RPMI7951 (cell line): ENCODE measurements at places on chromosomes 5 and 9.

DNA sequence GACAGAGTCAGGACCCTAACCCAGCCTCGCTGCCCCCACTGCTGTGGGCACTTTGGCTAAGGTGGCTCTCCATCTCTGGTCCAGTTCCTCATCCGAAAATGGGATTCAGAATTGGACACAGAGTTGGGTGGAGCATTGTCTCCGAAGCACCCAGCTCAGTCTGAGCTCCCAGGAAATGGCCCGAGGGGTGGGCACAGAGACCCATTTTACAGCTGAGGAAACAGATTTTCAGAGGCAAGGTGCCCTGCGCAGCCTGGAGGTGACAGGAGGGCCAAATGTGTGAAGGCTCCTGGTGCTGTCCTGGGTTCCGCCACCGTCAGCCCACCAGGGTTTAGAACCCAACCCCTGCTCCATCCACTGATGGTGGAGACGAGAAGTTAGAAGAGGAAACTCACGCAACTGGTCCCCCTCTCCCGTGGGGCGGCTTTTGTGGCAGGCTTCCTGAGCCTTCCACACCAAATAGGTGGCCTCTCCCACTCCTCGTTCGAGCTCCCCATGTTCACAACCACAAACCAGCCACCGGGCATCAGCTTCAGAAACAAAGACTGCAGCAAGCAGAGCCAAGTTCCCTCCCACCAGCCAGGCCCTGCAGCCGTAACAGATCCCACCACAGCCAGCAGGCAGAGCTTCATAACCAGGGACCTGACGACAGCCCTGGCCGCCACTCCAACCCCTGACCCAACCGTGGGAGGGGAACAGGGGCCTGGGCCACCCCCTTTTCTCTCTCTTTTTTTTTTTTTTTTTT, 90.9 kb upstream of the LMX1B start:
- no peak for DNase-seq

- no peak for DNase-seq
Observed at GRCh38 chr9:15333376-15333881, 26.4 kb upstream of the TTC39B start.

DNA sequence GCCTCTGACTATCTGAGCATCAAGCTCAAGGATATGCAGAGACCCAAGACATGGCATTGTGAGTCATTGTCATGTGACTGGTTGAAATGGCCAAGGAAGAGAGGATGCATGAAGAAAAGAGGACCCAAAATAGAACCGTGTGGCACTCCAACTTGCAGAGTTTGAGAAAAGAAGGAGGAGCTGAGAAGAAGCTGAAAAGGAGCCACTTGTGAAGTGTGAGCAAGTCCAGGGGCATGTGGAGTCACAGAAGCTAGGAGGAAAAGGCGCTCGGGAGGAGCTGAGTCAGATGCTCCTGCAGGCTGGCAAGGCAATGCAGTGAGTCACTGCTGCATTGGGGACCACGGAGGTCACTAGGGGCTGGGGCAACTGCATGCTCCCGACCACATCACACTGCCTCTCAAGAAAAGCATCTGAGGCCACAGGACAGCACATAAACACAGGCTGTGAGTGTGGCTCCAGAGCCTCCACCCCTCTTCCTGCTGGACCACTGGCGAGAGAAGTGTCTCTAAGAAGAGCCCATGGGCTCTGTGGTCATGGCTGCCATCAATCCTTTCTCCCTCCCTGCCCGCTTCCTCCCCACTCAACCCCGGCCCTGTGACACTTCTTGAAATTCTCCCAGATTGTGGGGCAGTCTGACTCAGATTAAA, 197.6 kb downstream of the DRD1 start:
- DNase-seq: peak; percentile 99

DNA sequence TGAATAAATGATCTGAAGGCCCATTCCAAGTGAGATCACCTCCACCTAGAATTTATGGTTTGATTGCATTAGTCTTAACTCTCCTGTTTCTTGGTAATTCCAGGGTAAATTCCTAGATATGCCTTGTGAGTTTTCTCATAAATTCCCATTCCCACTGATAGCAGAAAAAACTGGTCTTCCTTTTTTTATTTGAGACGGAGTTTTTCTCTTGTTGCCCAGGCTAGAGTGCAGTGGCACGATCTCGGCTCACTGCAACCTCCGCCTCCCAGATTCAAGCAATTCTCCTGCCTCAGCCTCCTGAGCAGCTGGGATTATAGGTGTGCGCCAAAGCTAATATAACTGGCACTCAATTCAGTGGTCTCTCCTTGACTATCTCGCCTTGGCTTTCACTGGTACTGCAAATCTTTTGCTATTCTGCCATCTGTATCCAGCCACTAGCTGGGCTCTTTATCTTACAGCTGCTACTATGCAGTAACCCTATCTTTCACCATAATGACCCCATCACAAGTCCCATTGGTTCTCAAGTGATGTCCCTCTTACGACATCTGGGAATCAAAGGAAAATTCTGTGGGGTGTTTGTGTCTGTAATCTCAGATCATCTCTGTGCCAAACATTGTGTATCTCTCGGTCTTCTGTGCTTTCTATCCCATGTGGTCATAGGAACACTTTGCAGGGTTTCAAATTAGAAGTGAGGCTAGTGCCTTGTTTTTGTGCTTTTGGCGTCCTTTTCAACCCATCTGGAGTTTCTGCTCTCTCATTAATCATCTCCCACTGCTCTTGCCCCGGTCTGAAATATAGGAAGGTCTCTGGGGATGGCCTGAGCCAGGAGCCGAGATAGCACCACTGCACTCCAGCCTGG, 14.4 kb downstream of the HNRNPK start:
- peak; percentile 12 for DNase-seq

DNA sequence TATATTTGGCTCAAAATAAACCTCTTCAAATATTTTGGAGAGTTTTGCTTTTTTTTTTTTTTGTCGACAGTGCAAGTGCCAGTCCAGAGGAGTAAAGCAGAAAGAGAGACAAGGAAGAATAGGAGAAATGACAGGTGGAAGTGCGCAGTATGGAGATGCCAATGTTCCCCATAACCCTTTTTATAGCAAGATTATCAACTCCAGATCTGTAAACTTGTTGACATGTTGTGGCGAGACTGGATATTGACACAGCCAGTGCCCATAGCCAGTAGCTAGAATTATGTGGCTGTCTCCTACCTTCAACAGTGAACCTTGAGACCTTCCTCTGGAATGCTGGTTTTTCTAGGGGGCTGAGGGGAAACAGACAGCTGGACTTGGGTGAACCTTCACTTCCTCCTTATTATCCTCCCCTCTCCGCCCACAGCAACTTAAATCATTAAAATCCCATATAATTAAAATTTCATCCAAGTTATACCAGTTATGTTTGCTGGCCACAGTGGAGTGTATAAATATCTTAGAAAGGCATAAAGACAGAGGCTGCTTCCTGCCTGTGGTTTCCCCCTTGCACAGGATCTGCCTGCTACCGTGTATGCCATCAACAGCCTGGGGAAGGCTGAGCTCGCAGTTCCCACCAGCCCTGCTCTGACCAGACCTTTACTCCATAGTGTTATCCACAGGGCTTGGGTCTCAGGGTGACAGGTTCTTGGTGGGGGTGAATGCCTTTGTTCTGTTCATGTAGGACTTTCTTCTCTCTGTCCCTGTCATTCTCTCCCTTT, 112.3 kb upstream of the ANKH start:
- DNase-seq: no peak

GRCh38 chr5:129448654-129449053, 11.4 kb upstream of the ADAMTS19 start:
- DNase-seq: no peak

DNA sequence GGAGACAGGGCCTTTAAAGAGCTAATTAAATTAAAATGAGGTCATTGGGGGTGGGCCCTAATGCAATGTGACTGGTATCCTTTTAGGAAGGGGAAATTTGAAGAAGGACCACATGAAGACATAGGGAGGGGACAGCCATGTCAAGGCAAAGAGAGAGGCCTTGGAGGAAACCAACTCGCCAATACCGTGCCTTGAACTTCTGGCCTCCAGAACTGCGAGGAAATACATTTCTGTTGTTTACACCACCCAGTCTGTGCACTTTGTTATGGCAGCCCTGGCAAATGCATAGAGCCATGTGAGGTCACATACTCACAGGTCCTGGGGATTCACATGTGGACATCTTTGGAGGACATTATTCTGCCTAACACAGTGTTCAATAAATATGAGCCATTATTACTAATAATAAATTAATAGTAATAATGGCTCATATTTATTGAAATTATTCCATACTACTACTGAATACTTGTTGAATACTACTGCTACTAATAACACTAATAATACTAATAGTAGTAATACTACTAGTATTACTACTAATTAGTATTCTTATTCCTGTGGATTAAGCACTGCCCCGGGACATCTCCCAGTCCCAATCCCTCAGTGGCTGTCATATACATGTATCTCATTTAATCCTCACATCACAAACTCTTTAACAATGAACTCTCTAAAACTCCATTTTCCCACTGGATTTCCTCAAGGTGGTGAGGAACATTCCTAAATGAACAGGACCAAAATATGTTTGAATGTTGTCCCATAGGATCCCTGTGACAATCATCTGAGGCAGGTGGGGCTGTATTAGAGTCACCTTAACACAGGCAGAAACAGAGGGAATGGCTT, 8.4 kb downstream of the TRAF1 start:
- no peak for DNase-seq

- DNase-seq: peak; percentile 42
Observed at GRCh38 chr9:129626625-129627284, 792 bp downstream of the NTMT1 start.

GRCh38 chr9:129885670-129886106, 50.4 kb downstream of the USP20 start:
- peak; percentile 90 for DNase-seq

DNA sequence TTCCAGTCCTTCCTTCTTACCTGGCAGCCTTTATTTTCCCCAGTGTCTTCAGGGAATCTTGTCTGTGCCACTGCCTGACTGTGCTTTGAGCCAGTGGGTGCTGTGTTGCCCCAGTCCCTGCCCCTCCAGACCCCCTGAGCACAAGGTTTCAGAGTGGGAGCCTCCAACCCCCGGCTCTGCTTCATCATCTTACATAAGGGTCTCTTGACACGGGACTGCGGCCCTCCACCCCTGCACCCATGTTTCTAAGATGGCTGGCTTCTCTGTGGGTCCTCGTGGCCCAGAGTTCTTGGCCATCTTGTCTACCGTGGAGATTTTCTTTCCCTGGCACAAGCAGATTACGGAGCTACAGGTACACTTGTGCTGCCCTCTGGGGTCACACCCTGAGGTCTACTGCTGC, 194.1 kb downstream of the CACNA1B start:
- DNase-seq: no peak

GRCh38 chr9:115208501-115208900, 90.5 kb upstream of the TNC start:
- peak; percentile 85 for DNase-seq

- DNase-seq: no peak
Observed at GRCh38 chr5:56247592-56247991, 14.5 kb upstream of the ANKRD55 start.

GRCh38 chr9:4397917-4398316, 92.4 kb upstream of the SLC1A1 start:
- no peak for DNase-seq

GRCh38 chr9:104882086-104882485, 45.9 kb downstream of the ABCA1 start:
- no peak for DNase-seq

GRCh38 chr9:68619636-68620035, 79.0 kb upstream of the TMEM252 start:
- DNase-seq: no peak

GRCh38 chr9:87676976-87677775, 48.7 kb upstream of the CTSL start:
- peak; percentile 3 for DNase-seq

- no peak for DNase-seq
Observed at GRCh38 chr9:129987047-129987446, 55.9 kb downstream of the FNBP1 start.

GRCh38 chr9:115591584-115591984, 473.6 kb upstream of the TNC start:
- DNase-seq: peak; percentile 98

- peak; percentile 66 for DNase-seq
Observed at GRCh38 chr9:136255166-136255538, 9.5 kb upstream of the QSOX2 start.

GRCh38 chr5:175837171-175837699, 34.1 kb upstream of the CPLX2 start:
- DNase-seq: no peak

- no peak for DNase-seq
Observed at GRCh38 chr5:9398227-9398626, 147.6 kb downstream of the SEMA5A start.

GRCh38 chr5:18067615-18068014, 433.4 kb downstream of the TAF11L14 start:
- DNase-seq: no peak

DNA sequence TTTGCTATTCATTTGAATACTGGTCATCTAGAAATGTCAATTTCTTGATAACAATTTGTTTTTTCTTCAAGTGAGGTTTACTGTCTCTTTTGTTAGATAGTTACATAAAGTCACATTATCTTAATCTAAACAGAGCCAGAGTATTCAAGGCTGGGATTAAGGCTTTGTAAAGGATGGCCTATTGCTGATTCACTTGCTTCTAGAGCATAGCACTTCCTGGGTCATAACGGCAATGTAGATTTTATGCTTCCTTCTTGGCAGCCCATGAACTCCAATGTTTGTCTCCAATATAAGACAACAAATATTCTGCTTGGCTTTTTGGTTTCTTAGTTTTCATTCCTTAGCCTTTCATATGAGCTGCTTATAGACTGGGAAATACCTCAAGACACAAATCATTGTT, 2007.9 kb upstream of the CDH6 start:
- DNase-seq: no peak

GRCh38 chr9:84001621-84002020, 21.0 kb downstream of the RMI1 start:
- no peak for DNase-seq

DNA sequence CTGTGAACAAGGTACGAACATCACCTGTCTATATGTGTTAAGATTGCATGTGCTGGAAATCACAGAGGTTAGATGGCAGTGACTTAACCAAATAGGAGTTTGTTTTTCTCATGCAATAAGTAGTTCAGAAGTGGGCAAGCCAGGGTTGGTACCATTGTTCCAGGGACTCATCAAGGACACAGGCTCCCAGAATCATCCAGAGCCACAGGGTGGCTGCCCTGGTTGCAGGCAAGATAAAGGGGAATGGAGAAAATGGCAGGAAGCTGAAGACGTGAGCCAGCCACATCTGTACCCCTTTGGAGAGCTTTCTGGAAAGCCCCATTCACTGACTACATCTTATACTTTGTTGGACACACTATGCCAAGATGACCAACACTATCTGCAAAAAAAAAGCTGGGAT, 126.0 kb upstream of the IL12B start:
- DNase-seq: no peak
